ENCODE measurements at places on chromosomes 16 and 17. TPM values are rescaled to one million over a fixed set of nuclear protein-coding genes. Genes with fewer than 3 reads are reported as not detected.

Gene GAST
- total RNA-seq: not detected

Gene TBC1D3I
- total RNA-seq: 0.67 TPM

Gene TMED6
- total RNA-seq: 1.5 TPM

Gene NSF
- total RNA-seq: 56.5 TPM

GRCh38 chr16:15682105-15682570 is 32.1 kb downstream of the NDE1 start:
- H3K4me1 ChIP-seq: peaks cover 13% of the 10 kb centered on the region
- H3K4me3 ChIP-seq: no peak overlapping the region
- peaks cover 12% of the 10 kb centered on the region for H3K36me3 ChIP-seq
- H3K27ac ChIP-seq: no peak overlapping the region
- H3K27me3 ChIP-seq: no peaks in the 10 kb centered on the region

GRCh38 chr17:75642182-75642783 is 9.0 kb downstream of the SMIM5 start:
- peaks cover 7% of the 10 kb centered on the region for H3K4me1 ChIP-seq
- no peak overlapping the region for H3K27ac ChIP-seq
- no peak for DNase-seq
- H3K27me3 ChIP-seq: no peaks in the 10 kb centered on the region

DNA sequence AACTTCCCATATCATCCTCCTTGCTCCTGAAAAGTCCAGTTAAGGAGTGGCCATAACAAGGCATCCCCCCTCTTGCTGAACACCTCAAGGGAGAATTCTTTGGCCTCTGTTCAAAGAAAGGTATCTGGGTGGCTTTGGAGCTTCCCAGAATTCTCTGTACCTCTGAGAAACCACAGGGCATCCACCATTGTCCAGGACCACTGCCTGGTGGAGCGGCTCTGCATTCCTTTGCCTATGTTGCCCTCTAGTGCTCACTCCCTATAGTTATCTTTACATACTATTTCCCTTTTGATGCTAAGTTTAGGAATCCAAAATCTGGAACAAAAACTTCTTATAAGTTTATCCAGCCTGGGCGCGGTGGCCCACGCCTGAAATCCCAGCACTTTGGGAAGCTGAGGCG is 30.3 kb downstream of the CHD9NB start:
- no peak for DNase-seq
- H3K36me3 ChIP-seq: no peaks in the 10 kb centered on the region

GRCh38 chr17:79207960-79208359 is 133.3 kb downstream of the ENGASE start:
- no peak for DNase-seq
- no peak overlapping the region for H3K4me3 ChIP-seq
- H3K27me3 ChIP-seq: peaks cover 4% of the 10 kb centered on the region
- no peaks in the 10 kb centered on the region for H3K36me3 ChIP-seq
- no peak overlapping the region for H3K27ac ChIP-seq

- no peak for DNase-seq
- no peak overlapping the region for H3K4me3 ChIP-seq
- H3K4me1 ChIP-seq: no peaks in the 10 kb centered on the region
- H3K27ac ChIP-seq: no peak overlapping the region
- H3K36me3 ChIP-seq: no peaks in the 10 kb centered on the region
- H3K27me3 ChIP-seq: peaks cover 43% of the 10 kb centered on the region
Observed at GRCh38 chr16:83747936-83748335, 59.8 kb upstream of the HSBP1 start.

GRCh38 chr17:19739241-19740201 is 8.6 kb downstream of the ALDH3A1 start:
- no peaks in the 10 kb centered on the region for H3K27me3 ChIP-seq
- H3K36me3 ChIP-seq: no peaks in the 10 kb centered on the region
- no peak overlapping the region for H3K27ac ChIP-seq
- no peak overlapping the region for H3K4me3 ChIP-seq
- no peak for DNase-seq

DNA sequence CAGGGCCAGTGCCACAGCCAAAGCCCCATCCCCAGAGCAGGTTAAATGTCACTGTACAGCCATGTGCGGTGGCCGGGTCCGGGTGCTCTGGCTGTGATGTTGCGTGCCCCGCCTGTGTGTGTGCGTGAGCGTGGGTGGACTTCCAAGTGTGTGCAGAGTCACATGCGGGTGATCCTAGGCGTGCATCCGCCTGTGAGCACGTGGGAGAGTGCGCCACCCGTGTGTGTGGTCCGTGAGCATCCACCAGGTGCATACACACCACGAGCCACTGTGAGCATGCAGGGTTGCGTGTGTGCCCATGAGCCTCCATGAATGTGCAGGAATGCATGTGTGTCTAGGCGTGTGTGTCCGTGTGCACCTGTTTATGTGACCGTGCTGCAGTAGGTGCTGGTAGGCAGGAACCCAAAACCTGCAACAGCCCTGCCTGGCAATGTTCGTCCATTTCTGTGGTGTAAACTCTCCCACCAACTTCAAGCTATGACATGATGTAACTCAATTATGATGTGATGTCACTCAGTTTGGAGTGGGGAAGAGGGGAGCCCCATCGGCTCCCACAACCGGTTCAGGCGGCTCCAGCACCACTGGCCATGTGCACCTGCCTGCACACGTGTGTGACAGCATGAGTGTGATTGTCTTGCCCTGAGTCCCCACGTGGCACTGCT is 37.6 kb upstream of the ACSF3 start:
- no peak overlapping the region for H3K4me3 ChIP-seq
- no peaks in the 10 kb centered on the region for H3K4me1 ChIP-seq
- DNase-seq: no peak
- peaks cover 2% of the 10 kb centered on the region for H3K27me3 ChIP-seq

GRCh38 chr16:69798466-69798865 is 36.3 kb downstream of the WWP2 start:
- H3K36me3 ChIP-seq: peaks cover 10% of the 10 kb centered on the region
- no peaks in the 10 kb centered on the region for H3K4me1 ChIP-seq
- H3K27ac ChIP-seq: no peak overlapping the region
- no peak for DNase-seq
- no peak overlapping the region for H3K4me3 ChIP-seq
- H3K27me3 ChIP-seq: no peaks in the 10 kb centered on the region

DNA sequence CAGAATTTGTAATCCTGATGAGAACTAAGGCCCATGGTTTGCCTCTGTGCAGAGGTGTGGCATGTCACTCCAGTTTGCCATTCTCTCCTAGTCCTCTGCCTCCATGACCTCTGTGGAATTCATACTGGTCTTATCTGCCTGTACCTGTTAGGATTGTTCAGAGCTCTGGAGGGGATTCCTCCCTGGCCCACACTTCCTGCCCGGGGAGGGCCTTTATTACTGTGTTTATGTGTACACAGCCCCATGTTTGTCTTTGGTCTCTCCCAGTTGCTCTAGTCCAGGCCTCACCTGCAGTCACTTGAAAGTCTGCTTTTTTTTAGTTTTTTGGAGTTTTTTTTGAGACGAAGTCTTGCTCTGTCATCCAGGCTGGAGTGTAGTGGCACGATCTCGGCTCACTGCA is 36.4 kb downstream of the RHBDL3 start:
- H3K27ac ChIP-seq: no peak overlapping the region
- H3K36me3 ChIP-seq: no peaks in the 10 kb centered on the region
- no peak for DNase-seq
- H3K4me3 ChIP-seq: no peak overlapping the region

DNA sequence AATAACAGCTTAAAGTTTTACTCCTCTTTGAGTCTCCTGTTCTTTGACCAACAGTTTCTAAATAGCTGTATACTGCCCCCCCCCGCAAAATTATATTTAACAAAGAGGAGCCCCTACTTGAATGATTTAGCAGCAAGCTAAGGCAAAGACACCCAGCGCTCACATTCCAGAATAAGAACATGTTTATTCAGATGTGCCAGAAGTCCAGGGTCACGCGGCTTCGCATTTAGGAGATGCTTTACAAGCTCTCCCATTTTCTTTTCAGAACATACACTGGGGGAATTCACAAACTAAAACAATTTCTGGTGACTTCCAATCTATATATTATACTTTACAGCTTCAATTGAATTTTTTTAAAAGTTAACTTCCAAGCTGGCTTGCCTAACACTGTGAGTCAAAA is 5.3 kb downstream of the PLD6 start:
- no peak overlapping the region for H3K27ac ChIP-seq
- no peak overlapping the region for H3K4me3 ChIP-seq
- H3K27me3 ChIP-seq: no peaks in the 10 kb centered on the region
- DNase-seq: no peak

- H3K4me1 ChIP-seq: no peaks in the 10 kb centered on the region
- no peak overlapping the region for H3K4me3 ChIP-seq
- H3K27ac ChIP-seq: no peak overlapping the region
- H3K27me3 ChIP-seq: peaks cover 12% of the 10 kb centered on the region
Observed at GRCh38 chr17:32794533-32795246, 82.2 kb downstream of the MYO1D start.

DNA sequence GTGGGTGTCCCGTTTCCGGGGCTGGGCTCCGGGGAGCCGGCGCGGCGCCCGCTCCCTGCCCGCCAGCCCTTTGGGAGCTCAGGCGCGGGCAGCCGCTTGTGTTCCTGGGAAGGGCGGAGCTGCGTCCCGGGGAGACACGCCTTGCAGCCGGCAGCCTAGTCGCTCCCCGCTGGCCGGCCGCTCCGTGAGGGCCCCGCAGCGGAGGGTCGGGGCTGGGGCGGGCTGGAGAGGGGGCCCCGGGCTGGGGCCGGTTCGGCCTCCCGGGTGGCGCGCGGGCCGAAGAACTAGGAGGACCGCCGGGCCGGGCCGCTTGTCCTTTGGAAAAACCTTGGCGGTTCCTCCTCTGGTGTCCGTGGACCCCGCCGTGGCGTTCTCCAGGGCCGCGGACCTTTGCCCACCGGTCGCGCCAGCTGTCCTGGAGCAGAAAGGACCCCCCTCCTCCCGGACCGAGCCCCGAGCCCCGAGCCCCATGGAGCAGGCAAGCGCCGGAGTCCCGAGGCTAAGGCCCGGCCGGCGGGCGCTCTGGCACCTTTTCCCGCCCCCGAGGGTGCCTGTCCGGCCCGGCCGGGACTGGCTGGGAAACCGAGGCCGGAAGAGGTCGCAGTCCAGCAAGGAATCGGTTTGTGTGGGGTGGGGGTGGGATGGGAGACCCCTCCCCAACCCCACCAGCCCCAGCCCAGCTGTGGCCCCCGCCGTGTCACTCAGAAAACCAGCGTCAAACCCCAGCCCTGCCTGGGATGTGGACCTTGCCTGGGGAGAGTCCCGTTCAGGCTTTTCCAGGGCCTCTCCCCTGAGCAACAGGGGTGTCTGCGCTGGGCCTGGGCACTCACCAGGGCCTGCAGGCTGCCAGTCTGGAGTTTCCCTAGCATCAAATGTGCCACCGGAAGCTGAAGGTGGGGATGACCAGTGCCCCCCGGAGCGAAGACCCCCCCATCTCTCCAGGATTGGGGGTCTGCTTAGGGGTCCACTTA is 6.8 kb upstream of the TBC1D3B start:
- peak; percentile 78 for DNase-seq
- peak overlapping the region; percentile 87 for H3K27ac ChIP-seq
- no peaks in the 10 kb centered on the region for H3K36me3 ChIP-seq
- peak overlapping the region; percentile 69 for H3K4me3 ChIP-seq
- H3K27me3 ChIP-seq: no peaks in the 10 kb centered on the region

DNA sequence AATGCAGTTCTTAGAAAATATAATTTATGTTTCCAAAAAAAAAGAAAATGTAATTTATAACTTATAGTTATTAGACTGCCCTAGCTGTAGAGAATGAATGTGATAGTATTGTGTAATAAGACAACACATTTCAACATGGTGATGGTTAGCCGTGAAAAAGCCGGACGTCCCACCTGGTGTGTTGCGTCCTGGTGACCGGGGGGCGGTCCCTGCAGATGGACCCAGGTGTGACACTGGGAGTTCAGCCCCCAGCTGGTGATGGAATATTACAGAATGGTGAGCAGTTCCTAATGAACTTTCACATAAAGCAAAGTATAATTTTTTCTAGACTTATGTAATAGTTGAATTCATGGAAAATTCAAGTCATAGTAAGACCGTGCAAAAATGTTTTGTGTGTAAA is 132.8 kb downstream of the LAT start:
- H3K36me3 ChIP-seq: peaks cover 23% of the 10 kb centered on the region
- peaks cover 49% of the 10 kb centered on the region for H3K4me1 ChIP-seq
- peak overlapping the region; percentile 83 for H3K4me3 ChIP-seq
- peak overlapping the region; percentile 87 for H3K27ac ChIP-seq
- no peak for DNase-seq

DNA sequence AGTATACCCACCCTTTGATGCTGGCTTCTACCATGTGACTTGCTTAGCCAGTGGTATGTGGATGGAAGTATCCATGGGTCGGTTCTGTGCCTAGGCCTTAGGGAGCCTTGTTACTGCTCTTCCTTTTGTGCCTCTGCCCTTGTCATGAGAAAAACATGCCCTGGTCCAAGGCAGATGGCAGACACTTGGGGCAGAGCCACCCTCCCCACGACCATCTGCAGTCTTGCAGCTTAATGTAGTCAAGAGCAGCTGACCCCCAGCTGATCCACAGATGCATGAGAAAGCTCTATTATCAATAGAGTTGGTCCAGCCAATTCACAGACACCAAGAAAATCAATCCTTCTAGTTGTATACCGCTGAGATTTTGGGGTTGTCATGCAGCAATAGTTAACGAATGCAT is 95.7 kb downstream of the SLC39A11 start:
- H3K27me3 ChIP-seq: no peaks in the 10 kb centered on the region
- H3K4me1 ChIP-seq: peaks cover 15% of the 10 kb centered on the region
- H3K36me3 ChIP-seq: no peaks in the 10 kb centered on the region
- no peak overlapping the region for H3K27ac ChIP-seq
- H3K4me3 ChIP-seq: no peak overlapping the region

All from natural killer cell treated with Interleukin-12 subunit alpha and Interleukin-12 subunit beta and Interleukin-15 and Interleukin-18, amount 100 ng/mL, for 72 hours (primary cell).